ENCODE measurements at places on chromosomes 12 and 14. TPM values are rescaled to one million over a fixed set of nuclear protein-coding genes. Genes with fewer than 3 reads are reported as not detected.

The GLT1D1 gene
- 2.0 TPM for total RNA-seq

The RCOR1 gene
- total RNA-seq = 25.2 TPM

The TSPAN8 gene
- total RNA-seq = not detected

The TAS2R7 gene
- total RNA-seq = not detected

The IFNG-AS1 gene
- total RNA-seq = 0.41 TPM

The PHETA1 gene
- total RNA-seq = 2.7 TPM

The BEGAIN gene
- 2.5 TPM for total RNA-seq

The DIO2 gene
- total RNA-seq = not detected

The KCNH3 gene
- 1.6 TPM for total RNA-seq

The ATXN7L3B gene
- total RNA-seq = 25.4 TPM

Measured in activated T-helper 1 cell treated with anti-CD3 and anti-CD28 coated beads, Interleukin-12 subunit alpha, Interleukin-12 subunit beta, Interleukin-2, Interleukin-4 antibody, amounts not matched to agents 30 ng/mL and 10 ng/mL and 1 ng/mL, durations not matched to agents 14 hours and 24 hours and 36 hours (primary cell).